ENCODE measurements at places on chromosomes 7 and 10.

- H3K27me3 ChIP-seq, result no peaks in the 10 kb centered on the region
- H3K4me1 ChIP-seq, result peaks cover 6% of the 10 kb centered on the region
- peak; percentile 93 for DNase-seq
- H3K36me3 ChIP-seq, result peaks cover 5% of the 10 kb centered on the region
- no peak overlapping the region for H3K27ac ChIP-seq
- H3K4me3 ChIP-seq, result peak overlapping the region; percentile 60
Measured at GRCh38 chr7:67625257-67625737, 628.7 kb downstream of the TYW1 start.

DNA sequence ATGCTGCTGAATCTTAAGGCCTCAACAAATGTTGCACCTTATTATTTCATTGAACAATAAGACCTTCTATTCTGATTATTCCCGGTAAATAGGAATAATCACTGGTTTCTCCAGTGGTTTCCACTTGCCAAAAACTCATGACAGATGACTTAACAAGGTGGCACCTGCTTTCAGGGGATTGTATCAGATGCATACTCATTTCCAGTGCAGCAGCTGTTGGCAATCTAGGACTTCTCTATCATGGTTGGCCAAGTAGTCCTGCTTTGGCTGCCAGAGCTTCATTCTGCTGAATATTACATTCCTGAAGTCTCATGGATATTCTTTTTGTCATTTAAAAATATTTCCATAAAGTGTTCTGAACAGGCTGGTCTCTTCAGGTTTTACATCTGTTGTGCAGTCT lies 193.3 kb downstream of the ADK start:
- H3K27me3 ChIP-seq, result no peaks in the 10 kb centered on the region
- H3K4me3 ChIP-seq, result no peak overlapping the region
- no peaks in the 10 kb centered on the region for H3K4me1 ChIP-seq
- no peak for DNase-seq
- no peaks in the 10 kb centered on the region for H3K36me3 ChIP-seq

DNA sequence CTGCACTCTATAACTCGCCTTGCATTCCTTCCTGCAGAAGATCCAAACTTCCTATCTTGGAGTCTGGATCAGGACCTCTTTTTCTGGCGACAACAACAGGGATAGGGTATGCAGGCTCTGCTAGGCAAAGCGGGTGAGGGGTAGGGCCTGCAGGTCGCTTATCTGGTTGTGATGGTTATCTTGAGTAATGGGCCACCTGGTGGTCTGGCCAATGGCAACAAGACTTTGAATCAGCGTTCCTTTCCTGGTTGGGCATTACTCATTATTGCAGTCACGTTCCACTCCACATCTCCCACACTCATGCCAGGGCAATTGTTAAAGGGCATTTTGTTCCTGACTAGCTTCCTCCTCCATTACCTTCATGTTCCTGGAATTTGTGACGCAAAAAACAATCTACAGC lies 48.4 kb upstream of the PLXDC2 start:
- DNase-seq, result no peak
- H3K27me3 ChIP-seq, result peaks cover 1% of the 10 kb centered on the region
- H3K36me3 ChIP-seq, result no peaks in the 10 kb centered on the region
- no peak overlapping the region for H3K4me3 ChIP-seq

DNA sequence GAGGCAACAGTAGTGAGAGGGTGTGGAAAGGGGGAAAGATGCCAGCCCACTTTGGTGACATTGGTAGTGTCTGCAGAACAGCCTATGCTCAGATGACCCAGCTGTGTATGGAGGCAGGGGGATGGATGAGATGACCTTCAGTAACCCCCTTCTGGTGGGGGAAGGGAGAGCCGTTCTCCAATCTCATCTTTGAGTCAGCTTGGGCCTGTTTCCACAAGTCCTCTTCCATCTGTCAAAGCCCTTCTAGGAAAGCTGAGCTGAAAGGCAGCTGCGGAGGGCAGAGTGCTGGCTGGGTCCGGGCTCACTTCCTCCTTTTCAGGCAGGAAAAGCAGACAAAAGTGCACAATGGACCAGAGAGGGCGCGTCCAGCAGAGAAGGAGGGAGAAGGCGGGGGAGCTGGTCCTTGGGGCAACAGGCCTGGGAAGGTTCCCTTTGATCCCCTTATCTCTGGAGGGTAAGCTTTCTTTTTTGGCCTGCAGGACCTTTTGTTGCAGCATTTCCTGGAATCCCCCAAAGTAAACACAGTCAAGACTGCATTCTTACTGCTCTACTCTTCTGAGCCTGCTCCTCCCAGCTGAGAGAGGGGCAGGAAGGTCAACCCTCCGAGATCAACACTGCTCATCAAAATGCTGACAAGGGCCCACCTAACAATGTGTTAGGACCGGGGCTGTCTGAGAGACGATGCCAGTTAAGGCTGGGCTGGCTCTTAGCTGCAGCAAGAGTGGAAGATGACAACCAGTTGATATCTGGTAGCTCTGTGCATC lies 1.2 kb upstream of the LRMDA start:
- peak; percentile 25 for DNase-seq
- peak overlapping the region; percentile 55 for H3K27ac ChIP-seq
- H3K36me3 ChIP-seq, result no peaks in the 10 kb centered on the region
- peaks cover 13% of the 10 kb centered on the region for H3K27me3 ChIP-seq
- peaks cover 2% of the 10 kb centered on the region for H3K4me1 ChIP-seq
